ENCODE measurements at places on chromosomes 2 and 18.

DNA sequence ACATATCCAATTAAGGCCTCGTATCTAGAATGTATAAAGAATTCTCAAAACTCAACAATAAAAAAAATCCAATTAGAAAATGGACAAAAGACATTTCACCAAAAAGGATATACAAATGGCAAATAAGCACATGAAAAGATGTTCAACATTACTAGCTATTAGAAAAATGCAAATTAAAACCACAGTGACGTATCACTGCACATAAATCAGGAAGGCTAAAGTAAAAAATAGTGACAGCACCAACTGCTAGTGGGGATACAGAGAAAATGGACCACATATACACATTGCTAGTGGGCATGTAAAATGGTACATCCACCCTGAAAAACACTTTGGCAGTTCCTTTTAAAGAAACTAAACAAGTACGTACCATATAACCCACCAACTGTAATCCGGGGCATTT lies 59.7 kb downstream of the SMAD4 start:
- DNase-seq: no peak

- no peak for DNase-seq
Observed at GRCh38 chr18:55338978-55339650, 248.9 kb downstream of the TCF4 start.

DNA sequence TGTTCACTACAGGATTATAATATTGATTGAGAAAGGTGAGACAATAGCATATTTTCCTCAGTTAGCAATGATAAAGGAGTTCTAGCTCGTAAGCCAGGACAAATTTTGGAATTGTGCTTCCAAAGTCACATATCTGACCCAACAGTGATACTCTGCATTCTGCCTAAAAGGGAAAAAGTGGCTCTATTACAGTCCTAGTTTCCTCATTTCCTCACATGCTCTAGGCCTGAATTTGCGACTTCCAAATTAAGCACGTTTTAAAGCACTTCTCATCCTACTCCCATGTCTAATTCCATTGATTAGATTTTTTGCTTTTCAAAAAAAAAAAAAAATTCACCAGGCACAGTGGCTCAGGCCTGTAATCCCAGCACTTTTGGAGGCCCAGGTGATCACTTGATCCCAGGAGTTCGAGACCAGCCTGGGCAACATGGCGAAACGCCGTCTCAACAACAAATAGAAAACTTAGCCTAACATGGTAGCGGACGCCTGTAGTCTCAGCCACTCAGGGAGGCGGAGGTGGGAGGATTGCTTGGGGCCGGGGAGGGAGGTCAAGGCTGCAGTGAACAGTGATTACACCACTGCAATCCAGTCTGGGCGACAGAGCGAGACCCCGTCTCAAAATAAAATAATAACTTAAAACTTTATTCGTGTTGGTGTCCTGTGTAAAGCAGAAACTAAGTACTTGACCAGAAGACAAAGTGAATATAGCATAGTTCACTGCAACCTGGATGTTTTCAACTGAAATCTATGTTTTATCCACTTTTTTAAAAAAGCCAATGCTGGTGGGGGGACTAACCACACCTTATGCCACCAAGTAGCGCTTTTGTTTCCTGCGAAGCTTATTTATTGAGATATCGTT lies 1.5 kb downstream of the ESCO1 start:
- peak; percentile 52 for DNase-seq

DNA sequence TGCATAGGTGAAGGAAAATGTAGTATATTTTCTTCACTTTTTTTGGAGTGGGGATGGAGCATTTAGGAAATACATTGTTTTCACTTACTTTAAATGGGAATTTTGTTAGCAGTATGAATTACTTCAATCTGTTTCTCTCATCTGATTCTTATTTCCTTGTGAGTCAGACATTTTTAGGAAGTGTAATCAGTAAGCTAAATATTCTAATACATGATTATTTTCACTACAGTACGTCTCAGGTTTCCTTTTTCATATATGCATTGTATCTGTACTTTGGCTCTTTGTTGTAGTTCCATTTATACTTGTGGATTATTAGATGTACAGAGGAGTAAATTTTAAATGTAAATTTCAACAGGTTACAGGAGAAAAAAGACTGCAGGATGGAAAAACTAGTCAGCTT lies 27.9 kb downstream of the GPD2 start:
- no peak for DNase-seq

GRCh38 chr2:8525582-8526402 lies 156.1 kb upstream of the ID2 start:
- DNase-seq: peak; percentile 93

- no peak for DNase-seq
Observed at GRCh38 chr2:108926561-108927380, 62.2 kb downstream of the EDAR start.

- DNase-seq: no peak
Observed at GRCh38 chr2:161005170-161005569, 155.1 kb upstream of the TANK start.

- no peak for DNase-seq
Observed at GRCh38 chr18:56289381-56289780, 349.0 kb downstream of the TXNL1 start.

DNA sequence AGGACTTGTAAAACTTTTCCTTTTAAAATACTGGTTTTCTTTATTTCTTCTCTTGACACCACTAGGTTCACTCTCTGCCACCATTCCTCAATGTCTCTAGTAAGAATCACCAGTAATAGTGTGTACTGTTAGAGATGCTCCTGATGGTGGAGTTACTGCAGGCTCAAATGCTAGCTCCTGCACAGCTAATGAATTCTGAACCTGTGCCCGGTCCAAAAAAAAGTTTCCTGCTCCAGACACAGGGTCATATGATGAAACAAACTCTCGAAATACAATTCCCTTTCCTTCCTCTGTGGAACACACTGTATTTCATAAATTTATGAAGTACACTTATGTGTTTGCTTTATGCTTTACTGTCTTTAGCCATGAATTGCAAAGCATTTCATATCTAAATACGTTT lies 19.2 kb downstream of the PMS1 start:
- no peak for DNase-seq

- peak; percentile 64 for DNase-seq
Observed at GRCh38 chr2:18987592-18988073, 370.8 kb downstream of the OSR1 start.

- DNase-seq: peak; percentile 58
Observed at GRCh38 chr2:85537600-85538506, 1.1 kb upstream of the MAT2A start.

DNA sequence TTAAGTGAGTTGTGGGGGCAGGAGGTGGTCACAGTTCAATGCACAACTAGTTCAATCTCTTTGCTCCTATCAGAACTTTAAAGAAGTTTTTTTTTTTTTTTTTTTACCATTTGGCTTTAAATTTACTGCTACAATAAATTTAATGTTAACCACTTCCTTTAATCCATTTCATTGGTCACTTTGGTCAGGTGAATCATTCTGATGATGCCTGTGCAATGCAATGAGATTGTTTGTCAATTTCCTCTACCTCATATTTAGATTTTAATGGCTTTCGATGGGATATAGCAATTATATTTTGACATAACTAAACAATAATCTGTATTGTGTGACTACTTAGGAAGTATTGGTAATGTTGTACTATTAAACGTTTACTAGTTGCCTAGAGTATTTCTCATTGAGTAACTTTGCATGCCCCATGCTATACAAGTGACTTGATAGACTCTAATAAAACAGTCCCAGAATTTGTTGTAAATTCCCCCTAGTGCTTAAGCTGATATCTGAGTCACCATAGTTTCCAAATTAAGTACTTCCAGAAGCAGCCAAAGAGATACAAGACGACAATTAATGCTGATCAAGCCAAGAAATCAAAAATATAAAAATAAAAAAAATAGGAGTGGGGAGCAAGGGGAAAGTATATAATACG lies 52.9 kb upstream of the SERPINB2 start:
- no peak for DNase-seq

DNA sequence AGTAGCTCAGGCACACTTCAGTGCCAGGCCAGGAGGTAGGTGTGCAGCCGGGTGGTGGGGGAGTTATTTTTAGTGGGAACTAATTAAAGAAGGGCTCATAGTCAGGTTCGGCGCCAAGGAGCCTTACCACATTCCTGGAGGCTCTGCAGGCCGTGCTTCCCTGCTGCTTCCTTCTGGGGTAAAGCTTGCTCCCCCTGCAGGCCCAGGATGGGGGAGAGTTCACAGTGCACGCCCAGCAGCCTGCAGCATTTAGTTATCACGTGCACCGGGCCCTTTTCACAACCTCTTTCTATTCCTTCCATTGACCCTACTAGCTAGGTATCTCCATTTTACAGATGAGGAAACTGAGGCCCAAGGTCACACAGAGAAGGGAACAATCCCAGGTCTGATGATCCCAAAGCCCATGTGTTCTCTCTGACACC lies 2.5 kb downstream of the KCNF1 start:
- peak; percentile 54 for DNase-seq

DNA sequence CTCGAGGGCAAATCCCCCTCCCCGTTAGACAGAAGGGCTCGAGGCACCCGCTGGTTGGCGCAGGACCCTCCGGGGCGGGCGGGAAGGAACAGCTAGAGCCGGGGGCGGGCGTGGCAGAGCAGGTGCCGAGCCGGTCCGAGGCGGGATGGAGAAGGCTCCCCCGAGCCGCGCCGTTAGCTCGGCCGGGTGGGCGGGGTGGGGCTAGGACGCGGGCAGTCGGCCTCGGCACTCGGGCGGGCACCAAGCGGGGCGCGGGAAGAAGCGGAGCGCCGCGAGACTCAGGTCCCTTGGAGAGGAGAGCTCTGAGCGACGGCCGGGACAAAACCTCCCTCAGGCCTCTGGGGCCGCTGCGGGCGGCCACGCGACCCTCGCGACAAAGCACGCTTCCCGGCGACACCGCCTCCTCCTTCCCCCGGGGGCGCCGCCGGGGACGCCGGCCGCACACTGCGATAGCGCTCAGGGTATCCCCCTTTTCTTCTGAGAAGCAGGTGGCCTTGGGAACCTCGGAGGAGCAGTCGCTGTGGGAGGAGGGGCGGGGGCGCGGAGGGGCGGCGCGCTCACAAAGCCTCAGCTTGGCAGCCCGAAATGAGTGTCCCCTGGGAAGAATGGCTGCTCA lies 721 bp downstream of the FHOD3 start:
- DNase-seq: peak; percentile 12

DNA sequence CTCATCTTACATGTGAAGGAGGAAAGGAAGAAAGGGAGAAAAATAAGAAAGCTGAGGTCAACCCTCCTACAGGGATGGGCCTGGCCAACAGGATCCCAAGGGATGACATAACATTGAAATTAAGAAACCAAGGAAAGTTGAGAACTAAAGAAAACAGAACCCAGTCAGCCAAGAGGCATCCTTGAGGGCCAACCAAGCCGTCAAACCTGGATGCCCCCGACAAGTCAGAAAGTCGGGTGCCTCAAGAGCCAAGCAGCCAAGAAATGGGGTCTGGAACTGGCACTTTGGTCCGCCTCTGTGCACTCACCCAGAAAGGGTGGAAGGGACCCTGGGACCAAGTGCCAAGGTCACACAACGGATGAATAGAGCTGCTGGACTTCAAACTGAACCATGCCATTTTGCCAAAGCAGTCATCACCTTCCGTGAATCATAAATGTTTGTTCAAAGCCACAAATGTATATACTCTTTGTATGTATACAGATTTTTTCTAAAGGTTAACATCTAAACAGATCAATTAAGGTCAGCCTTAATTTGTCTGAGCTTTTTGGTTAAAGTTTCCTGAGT lies 27.0 kb upstream of the PTPN4 start:
- no peak for DNase-seq

DNA sequence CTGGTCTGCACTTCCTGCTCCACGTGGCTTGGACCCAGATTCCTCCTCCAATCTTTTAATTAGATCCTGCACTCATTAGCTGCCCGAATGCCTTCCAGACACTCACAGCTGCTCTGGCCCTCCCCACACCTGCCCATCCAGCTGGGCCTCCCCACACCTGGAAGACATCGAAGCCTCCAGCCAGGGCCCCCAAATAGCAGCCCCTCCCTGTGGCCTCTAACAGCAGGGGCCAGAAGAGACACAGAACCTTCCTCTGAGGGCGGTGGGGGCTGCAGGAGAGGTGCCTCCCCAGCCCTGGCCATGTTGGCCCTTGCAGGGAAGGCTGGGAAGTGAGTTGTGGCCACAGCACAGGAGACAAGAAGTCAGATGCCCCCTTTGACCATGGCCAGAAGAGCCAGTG lies 252.8 kb downstream of the DYSF start:
- no peak for DNase-seq

- no peak for DNase-seq
Observed at GRCh38 chr18:56233595-56233994, 404.8 kb downstream of the TXNL1 start.

DNA sequence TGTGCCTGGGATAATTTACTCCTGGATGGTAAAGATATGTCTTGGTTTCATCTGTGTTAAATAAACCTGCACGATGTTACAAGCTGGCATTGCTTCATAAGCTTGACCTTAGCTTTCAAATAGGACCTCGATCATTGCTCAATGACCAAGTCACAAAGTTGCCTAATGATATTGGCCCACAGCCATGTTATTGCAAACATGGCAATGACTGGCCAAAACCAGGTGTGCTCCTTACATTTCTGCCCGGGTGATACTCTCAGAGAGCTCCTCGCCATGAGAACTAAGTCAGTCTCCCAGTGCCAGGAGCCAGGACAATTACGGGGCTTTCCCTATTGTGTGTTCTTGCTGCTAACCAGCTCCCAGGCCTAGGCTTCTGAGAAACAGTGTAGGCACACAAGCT lies 72.5 kb upstream of the CYP1B1 start:
- DNase-seq: peak; percentile 67

GRCh38 chr18:67200665-67201064 lies 315.9 kb downstream of the DSEL start:
- no peak for DNase-seq

GRCh38 chr2:96470636-96471035 lies 34.5 kb downstream of the NEURL3 start:
- peak; percentile 84 for DNase-seq

DNA sequence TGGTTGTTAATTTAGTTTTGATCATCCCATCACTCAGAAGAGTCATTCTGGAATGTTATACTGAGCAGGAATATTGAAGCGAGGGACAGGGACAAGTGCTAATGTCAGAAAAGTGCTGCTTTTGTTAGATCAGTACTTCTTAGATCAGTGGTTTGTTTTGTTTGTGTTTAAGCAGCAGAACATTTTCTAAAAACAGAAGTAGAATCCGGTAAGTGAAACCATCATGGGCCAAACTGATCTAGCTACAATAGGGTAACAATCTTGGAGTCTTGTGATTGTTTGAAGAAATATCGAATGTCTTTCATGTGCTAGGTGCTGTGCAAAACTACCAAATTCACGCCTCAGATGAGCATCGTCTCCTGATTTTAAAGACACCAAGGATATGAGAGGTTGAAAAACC lies 45.1 kb upstream of the SEC11C start:
- no peak for DNase-seq

DNA sequence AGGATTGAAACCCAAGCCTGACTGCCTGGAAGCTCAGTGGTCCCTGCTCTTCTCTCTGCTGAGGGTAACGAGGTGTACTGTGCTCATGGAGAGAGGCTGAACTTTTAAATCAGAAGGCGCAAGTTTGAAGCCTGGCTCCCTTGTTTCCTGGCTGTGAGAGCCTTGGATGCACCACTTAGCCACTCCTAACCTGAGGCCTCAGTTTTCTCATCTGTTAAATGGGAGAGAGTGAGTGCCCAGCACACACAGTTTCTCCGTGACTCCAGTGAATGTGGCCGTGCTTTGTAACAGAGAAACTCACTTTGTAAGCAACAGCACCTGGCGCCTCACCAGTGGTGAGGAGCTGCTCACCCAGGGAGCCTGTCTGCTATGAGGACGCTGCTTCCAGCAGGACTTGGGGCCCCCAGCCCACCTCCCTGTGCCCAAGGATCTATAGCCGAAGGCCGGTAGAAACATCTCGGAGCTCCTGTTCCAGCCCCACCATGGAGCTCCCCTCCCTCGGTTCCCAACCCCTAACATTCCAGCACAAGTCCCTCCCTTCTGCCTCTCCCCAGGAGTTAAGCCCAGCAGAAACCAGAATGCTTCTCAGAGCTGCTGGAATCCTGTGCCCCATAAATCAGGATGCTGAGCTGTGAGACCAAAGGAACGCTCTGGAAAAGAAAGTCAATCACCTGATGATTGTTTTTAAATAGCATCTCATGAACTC lies 20.3 kb upstream of the KCNK3 start:
- no peak for DNase-seq

Measured in Calu3 (cell line).